ENCODE measurements at places on chromosomes 3 and 15. TPM values are rescaled to one million over a fixed set of nuclear protein-coding genes. Genes with fewer than 3 reads are reported as not detected.
A peak's percentile ranks its signal among the peaks of the same experiment; 100 is the strongest.

The UROC1 gene
- total RNA-seq = not detected

The GPR62 gene
- not detected for total RNA-seq

The SLC12A1 gene
- total RNA-seq = not detected

The LINGO1 gene
- total RNA-seq = 0.99 TPM

The SKOR1 gene
- under 0.01 TPM for total RNA-seq

The PROS1 gene
- 5.6 TPM for total RNA-seq

The HMG20A gene
- 21.8 TPM for total RNA-seq

The CCR8 gene
- not detected for total RNA-seq

DNA sequence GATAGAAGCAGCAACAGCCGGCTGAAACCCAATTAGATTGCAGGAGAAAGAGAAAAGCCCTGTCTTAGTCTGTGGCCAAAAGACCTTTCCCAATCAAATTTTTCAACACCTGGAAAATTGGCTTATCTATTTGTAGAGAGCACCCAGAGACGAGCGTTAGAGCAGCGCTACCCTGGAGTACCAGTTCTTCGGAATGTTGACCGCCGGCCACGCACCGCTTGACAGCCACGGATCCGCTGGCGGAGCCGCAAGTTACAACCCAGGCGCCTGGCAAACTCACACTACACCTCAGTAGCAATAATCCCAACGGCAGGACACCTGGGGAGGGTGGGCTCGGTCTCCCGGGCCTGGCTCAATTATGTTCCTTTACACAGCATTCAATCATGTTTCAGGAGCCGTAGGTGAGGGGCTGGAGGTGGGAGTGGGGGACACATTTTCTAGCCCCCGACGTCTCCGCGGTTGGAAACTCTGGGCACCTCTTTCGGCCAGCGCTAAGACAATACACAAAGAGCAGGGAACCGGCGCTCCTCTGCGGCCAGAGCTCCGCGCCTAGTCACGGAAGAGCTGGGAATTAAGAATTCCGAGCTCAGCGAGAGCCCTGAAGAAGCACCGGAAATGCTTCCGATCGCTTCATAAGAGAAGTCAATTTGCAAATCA, 1.2 kb downstream of the MB21D2 start:
- H3K4me1 ChIP-seq = peaks cover 16% of the 10 kb centered on the region
- peak overlapping the region; percentile 91 for H3K4me3 ChIP-seq
- no peak for DNase-seq
- no peaks in the 10 kb centered on the region for H3K36me3 ChIP-seq
- no peak overlapping the region for H3K27ac ChIP-seq

- no peaks in the 10 kb centered on the region for H3K27me3 ChIP-seq
- no peaks in the 10 kb centered on the region for H3K4me1 ChIP-seq
- no peak overlapping the region for H3K27ac ChIP-seq
- no peaks in the 10 kb centered on the region for H3K36me3 ChIP-seq
- DNase-seq = no peak
- no peak overlapping the region for H3K4me3 ChIP-seq
These were observed 34.8 kb downstream of the IL12A start for GRCh38 chr3:160023476-160023875.

GRCh38 chr15:79896634-79897379, at the start of gene MTHFS:
Gene MTHFS (minus strand): TSS chr15:79897014. CDS start chr15:79896988, 26 bp downstream.
- H3K27me3 ChIP-seq = no peaks in the 10 kb centered on the region
- peaks cover 27% of the 10 kb centered on the region for H3K4me1 ChIP-seq
- DNase-seq = peak; percentile 86
- peak within 1 kb of the TSS; percentile 99 for H3K27ac ChIP-seq
- H3K36me3 ChIP-seq = no peaks in the 10 kb centered on the region

DNA sequence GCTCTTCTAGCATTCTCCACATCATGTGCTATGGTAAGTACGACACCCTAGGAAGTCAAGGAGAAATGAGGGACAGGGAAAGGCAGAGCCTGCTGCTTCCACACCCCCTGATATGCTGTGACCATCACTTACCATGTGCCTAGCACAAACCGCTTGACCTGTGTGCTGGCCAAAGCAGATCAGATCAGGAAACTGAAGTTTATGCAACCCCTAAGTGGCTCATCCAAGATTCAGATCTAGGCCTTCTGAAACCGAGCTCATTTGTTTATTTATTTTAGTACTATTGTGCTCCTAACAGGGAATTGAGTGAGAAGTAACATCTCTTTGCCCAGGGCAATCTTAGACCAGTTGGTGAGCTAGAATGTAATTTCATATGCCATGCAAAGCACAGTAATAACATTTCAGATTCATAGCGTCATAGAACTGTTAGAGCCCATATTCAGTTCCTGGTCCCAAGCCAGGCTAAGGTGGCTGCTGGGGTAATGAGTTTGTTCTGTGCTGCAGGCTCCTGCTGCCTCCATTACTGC, at the start of gene RTP2:
TSS of gene RTP2 (minus strand) at position 51 of the 527 bp plus-strand sequence. CDS start 429 bp downstream, outside the sequence.
- no peak within 1 kb of the TSS for H3K27ac ChIP-seq
- DNase-seq = no peak
- no peaks in the 10 kb centered on the region for H3K36me3 ChIP-seq
- H3K4me3 ChIP-seq = no peak within 1 kb of the TSS

GRCh38 chr3:179943117-179943880, 93.4 kb downstream of the PEX5L start:
- no peaks in the 10 kb centered on the region for H3K4me1 ChIP-seq
- H3K36me3 ChIP-seq = no peaks in the 10 kb centered on the region

DNA sequence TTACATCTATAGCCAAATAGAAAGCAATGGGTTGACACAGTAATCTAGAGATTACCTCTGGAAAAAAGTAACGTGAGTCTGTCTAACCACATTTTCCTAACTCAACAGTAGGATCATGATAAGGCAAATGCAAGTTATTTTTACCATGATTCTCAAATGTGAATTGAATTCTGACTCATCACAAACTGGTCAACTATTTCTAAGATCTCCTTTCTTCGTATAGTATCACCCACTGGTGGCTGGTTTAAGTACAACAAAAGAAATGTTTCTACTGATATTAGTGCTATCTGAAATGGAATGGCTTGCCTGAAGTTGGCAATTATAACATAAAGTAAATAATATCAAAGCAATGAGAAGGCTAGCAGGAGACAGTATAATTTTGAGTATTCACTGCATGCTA, 102.2 kb downstream of the ABI3BP start:
- no peaks in the 10 kb centered on the region for H3K27me3 ChIP-seq
- DNase-seq = no peak
- no peak overlapping the region for H3K27ac ChIP-seq
- H3K4me3 ChIP-seq = no peak overlapping the region
- no peaks in the 10 kb centered on the region for H3K4me1 ChIP-seq

DNA sequence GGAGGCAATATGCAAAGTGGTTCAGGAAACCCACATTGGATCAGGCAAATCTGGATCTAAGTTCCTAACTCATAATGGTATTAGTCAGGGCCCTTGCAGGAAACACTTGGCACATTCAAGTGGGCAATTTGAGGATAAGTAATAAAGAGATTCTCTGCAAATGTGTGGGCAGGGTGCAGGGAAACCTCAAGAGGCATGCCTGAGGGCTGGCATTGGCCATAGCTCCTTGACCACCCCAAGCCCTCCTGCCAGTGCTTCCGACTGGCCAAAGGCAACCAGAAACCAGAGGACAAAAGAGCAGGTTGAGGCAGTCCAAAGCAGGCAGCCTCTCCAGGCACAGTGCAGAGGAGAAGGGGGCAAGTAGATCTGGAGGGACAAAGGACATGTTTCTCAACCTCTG, 130.8 kb upstream of the SNTN start:
- no peaks in the 10 kb centered on the region for H3K27me3 ChIP-seq
- no peaks in the 10 kb centered on the region for H3K36me3 ChIP-seq
- H3K27ac ChIP-seq = no peak overlapping the region
- H3K4me3 ChIP-seq = no peak overlapping the region
- no peak for DNase-seq

GRCh38 chr3:132911741-132912415, 126.3 kb upstream of the TMEM108 start:
- H3K27ac ChIP-seq = no peak overlapping the region
- no peaks in the 10 kb centered on the region for H3K4me1 ChIP-seq
- no peak overlapping the region for H3K4me3 ChIP-seq
- DNase-seq = no peak
- H3K27me3 ChIP-seq = no peaks in the 10 kb centered on the region
- no peaks in the 10 kb centered on the region for H3K36me3 ChIP-seq

DNA sequence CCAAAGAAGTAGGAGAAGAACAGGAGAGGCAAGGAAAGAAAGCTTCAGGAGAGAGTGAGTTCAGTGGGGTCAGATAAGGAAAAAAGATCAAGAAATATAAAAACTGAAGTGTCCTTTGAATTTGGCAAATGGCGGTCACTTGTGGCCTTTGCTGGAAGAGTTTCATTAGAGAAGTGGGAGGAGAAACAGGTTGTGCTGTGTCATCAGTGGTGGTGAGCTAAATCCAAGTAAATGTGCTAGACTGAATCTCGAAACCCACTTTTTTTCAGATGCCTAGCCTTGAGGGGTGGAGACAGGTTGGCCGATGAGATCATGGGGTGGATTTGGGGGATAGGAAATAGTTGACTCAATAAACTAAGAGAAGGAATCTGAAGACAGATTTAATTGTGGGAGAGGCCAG, 43.7 kb downstream of the CHRD start:
- no peaks in the 10 kb centered on the region for H3K27me3 ChIP-seq
- H3K36me3 ChIP-seq = no peaks in the 10 kb centered on the region
- H3K4me3 ChIP-seq = no peak overlapping the region

- no peak for DNase-seq
- no peaks in the 10 kb centered on the region for H3K36me3 ChIP-seq
- no peak overlapping the region for H3K4me3 ChIP-seq
These were observed 67.6 kb upstream of the C3orf49 start for GRCh38 chr3:63751459-63751858.

DNA sequence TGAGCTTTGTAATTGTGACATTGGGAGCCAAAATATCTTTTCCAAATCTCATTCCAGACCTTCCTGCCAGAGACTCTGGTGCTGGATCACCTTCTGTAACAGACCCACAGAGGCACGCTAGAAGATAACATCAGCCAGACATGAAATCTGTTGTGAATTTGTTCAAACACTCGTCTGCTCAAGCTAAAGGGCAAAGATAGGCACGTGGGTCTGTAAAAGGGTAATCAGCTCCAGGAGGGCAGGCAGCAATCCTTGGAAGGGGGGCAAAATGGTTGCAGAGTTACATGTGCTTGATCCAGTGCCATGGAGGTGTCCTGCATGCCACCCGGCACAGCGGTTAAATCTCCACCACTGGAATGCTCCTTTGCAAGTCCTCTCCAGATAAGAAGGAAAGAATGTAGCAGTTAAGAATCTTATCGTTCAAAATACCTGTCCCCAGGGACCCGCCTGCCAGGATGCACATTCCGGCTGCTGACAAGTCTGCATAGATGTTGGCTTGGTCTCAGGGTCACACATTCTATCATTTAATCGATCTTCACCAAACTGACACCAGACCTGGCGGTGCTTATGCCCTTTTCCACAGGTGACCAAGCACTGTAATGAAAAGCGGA, 74.8 kb downstream of the ADAMTS9 start:
- H3K27me3 ChIP-seq = no peaks in the 10 kb centered on the region
- H3K36me3 ChIP-seq = no peaks in the 10 kb centered on the region
- peak; percentile 58 for DNase-seq

DNA sequence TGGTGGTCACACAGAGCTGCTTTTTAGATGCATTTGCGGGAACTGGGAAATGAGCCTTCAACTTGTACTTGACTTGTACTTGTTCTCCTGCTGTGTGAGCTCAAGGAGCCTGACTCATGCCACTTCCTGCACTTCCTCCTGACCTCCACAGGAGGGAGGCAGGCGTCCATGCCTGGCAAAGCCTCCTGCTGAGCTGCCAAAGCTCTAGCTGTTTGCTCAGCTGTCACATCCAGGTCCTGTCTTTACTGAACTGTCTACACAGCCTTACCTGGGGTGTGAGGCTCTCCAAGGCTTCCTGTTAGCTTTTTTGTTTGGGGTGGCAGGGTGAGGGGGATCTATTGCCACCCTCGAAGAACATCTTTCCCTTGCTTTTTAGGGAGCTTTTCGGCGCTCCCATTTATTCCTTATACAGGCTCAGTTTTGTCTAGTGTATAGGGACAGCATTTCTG, 6.4 kb downstream of the THPO start:
- H3K4me1 ChIP-seq = peaks cover 20% of the 10 kb centered on the region
- no peaks in the 10 kb centered on the region for H3K27me3 ChIP-seq
- H3K36me3 ChIP-seq = no peaks in the 10 kb centered on the region
- DNase-seq = peak; percentile 93

DNA sequence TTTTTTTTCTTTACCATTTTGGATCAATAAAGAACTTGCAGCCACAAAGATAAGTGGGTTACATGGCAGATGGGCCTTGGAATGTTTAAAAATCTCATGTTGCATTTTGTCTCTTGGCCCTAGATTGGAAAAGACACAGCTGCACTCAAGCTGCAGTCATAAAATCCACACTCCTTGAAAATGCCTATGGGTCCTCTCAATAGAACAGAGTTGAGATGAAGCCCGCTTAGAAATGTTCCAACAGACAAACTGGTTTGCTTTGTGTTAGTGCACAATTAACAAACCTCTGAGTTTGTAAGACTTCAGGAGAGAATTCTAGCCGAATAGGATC, 401.2 kb upstream of the CDIN1 start:
- no peak for DNase-seq
- H3K27me3 ChIP-seq = no peaks in the 10 kb centered on the region
- H3K4me3 ChIP-seq = no peak overlapping the region
- H3K36me3 ChIP-seq = no peaks in the 10 kb centered on the region
- H3K27ac ChIP-seq = no peak overlapping the region
